Stimulated activated CD4-positive, alpha-beta T cell treated with anti-CD3 and anti-CD28 coated beads, Interleukin-2, amount 100 ng/mL, for 24 hours (primary cell): ENCODE measurements at places on chromosomes 7 and 10.

GRCh38 chr7:44116789-44117666 lies 6.3 kb downstream of the POLD2 start:
- DNase-seq = no peak

DNA sequence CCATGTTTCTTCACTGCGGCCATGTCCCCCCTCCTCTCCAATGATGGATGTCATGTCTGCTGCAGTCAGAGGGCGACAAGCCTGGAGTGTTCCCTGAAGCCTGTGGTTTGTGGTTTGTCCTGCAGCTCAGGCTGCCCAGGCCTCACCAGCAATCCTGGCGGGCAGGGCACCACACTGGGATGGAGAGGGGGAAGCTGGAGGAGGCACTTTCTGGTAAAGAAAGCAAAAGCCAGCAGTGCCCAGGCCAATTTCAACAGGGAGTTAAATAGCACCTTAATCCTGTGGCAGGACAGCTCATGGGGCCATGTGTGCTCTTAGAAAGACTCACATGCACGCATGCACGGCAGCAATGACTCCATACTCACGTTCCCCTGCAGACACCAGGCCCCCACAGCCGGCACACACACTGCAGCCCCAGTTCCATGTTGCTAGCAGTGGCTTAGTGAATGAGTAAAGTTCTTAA lies 158.3 kb downstream of the EGFR start:
- no peak for DNase-seq

DNA sequence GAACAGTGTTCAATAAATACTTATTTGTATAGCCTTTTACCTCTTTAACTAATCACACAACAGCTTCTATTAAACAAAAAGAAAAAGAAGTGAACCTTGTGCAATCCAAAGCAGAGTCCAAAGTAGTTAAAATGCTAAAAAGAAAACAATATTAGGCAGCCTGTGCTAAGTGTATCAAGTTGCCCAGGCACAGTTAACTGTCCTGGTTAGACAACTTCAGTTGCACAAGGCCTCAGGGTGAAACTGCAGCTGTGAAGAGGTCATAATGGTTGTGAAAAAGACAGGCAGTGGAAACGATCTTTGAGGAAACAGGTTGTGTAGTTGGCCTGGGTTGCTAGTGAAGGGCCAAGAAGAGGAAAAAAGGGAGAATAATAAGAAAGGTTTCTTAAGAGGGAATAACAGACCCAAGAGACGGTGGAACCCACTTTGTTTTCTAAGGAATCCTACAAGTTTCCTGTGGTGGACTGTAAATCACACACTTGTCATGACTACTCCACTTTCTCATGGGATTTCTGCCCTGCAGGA lies 6.0 kb upstream of the CROT start:
- no peak for DNase-seq

DNA sequence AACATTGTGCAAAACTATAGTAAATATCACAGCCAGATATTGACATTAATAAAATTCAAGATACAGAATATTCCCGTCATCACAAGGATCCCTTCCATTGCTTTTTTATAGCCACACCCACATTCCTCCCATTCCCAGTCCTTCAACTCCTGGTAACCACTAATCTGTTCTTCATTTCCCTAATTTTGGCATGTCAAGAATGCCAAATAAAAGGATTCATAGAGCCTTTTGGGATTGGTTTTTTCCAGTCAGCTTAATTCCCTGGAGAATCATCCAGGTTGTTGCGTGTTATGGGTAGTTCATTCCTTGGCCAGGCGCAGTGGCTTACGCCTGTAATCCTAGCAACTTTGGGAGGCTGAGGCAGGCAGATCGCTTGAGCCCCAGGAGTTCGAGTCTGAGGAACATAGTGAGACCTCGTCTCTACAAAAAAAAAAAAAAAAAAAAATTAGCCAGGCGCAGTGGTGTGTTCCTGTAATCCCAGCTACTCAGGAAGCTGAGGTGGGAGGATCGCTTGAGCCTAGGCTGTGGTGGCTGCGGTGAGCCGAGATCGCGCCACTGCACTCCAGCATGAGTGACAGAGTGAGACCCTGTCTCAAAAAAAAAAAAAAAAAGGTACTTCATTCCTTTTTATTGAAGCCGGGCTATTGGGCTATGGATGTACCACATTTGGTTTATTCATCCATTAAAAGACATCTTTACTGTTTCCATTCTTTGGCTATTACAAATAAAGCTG lies 2.7 kb downstream of the OGDH start:
- no peak for DNase-seq

DNA sequence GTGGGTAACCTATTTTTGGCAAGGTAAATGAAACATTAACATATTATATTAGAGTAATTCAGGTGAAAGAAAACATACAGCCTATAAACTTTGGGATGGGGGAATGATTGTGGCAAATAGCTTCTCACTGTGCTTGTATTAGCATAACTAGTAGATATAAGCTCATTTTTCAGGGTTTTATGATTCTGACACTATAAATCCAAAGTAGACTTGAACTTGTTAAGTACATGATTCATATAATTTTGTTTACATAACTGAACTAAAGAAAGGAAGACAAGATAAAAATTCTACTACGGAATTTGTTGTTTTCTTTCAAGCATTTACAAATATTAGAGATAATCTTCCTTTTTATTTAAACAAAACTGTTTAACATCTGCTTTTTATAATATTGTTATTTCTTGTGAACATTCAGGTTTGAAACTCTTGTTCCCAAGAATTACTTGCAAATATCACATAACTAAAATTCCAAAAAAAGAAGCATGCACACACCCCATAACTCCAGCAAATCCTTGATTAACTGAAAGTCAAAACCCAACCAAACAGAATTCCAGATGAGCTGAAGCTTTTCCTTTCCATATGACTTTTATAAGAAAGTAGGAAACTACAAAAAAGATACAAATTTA lies 142.3 kb downstream of the JAZF1 start:
- DNase-seq = no peak

GRCh38 chr10:122864901-122865300 lies 14.5 kb downstream of the FAM24B start:
- no peak for DNase-seq

DNA sequence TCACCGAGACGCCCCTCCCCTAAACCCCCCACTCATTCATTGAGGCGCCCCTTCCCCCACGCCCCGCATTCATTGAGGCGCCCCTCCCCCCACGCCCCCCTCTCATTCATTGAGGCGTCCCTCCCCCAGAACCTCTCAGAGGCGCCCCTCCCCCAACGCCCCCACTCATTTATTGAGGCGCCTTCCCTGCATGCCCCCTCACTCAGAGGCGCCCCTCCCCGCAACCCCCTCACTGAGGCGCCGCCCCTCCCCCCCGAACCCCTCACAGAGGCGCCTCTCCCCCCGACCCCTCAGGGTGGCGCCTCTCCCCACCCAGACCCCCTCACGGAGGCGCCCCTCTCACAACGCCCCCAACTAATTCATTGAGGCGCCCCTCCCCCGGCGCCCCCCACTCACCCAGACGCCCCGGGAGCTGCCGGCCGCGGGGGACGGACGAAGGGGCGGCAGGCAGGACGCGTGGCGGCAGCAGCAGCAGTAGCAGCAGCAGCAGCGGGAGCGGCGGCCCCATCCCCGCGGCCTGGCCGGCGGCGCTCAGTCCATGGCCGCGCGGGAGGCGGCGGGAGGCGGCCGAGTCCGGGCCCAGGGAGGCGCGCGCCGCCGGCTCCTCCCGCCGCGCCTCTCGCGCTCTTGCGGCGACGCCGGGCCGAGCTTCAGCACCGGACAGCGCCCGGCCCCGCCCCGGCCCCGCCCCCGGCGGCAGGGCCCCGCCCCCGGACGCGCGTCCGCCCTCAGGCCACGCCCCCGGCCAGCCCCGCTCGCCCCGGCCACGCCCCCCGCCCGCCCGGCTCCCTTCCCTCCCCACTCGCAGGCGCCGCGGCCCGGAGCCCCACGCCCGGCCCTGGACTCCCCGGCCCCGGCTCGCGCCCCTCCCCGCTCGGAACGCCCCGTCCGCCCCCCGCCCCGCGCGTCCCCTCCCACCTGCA lies at the start of gene PTPRN2:
TSS of gene PTPRN2 (minus strand) at position 662 of the 923 bp plus-strand sequence.
- DNase-seq = peak; percentile 71
